ENCODE measurements at places on chromosomes 16 and 17.

- no peak for DNase-seq
Measured at GRCh38 chr17:45146166-45146565, 2.1 kb upstream of the HEXIM1 start.

DNA sequence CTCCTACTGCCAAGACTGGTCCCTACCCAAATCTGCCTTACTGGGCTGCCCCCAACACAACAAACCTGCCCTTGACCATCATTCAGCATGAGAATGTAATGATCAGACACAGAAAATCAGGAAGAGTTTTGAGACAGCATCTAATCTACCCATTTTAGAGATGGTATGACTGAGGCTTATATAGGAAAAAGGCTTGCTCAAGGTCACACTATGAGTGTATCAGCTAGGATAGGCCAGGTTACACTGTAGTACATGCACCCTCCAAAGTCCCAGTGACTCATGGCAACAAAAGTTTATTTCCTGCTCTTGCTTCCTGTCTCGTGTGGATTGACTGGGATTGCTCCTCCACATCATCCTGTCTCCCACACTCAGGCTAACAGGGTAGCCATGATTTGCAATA, 27.9 kb downstream of the NLRC5 start:
- no peak for DNase-seq

DNA sequence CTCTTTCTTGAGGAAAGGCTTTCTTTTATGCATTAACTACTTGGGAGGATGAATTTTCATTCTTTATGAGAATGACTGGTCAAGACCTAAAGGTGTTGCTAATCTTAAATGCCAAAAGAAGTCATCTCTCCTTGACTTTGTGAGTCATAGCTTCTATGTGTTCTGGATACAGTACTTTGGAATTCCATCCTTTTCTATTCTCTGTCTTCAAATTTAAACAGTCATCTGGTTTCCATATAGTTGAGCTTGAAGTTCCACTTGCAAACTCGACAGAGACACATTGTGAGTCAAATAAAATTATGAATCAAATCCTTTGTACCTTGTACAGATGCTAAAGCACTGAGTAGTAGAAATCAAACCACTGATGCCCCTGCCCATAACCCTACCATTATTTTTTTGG, 271.9 kb upstream of the PMFBP1 start:
- DNase-seq, result no peak

GRCh38 chr16:21650521-21650920, 1.9 kb downstream of the IGSF6 start:
- DNase-seq, result no peak

- DNase-seq, result no peak
Measured at GRCh38 chr16:24717411-24717810, 12.0 kb upstream of the TNRC6A start.

DNA sequence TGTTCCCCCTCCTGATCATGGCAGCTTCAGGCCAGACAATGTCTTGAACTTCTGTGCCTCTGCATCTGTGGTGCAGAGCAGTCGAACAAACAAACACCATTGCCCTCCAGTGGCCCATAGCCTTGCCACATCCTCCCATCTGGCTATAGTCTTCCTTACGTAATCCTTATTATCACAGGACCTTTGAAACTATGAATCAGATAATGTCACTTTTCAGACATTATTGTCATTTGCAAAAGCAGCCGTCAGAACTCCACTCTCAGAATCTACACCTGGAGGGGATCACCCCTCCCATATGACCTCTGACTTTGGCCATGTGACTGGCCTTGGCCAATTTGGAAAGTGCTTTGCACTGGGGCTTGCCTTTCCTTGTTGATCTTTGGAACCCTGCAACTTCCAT, 387.3 kb downstream of the MAF start:
- DNase-seq, result no peak

- no peak for DNase-seq
Measured at GRCh38 chr16:75074304-75074793, 42.2 kb downstream of the LDHD start.

- DNase-seq, result no peak
Measured at GRCh38 chr16:56836410-56837230, 28.4 kb upstream of the SLC12A3 start.

- DNase-seq, result no peak
Measured at GRCh38 chr16:66720766-66721165, 24.2 kb upstream of the CMTM4 start.

GRCh38 chr17:80432961-80433550, 18.1 kb downstream of the ENDOV start:
- no peak for DNase-seq

DNA sequence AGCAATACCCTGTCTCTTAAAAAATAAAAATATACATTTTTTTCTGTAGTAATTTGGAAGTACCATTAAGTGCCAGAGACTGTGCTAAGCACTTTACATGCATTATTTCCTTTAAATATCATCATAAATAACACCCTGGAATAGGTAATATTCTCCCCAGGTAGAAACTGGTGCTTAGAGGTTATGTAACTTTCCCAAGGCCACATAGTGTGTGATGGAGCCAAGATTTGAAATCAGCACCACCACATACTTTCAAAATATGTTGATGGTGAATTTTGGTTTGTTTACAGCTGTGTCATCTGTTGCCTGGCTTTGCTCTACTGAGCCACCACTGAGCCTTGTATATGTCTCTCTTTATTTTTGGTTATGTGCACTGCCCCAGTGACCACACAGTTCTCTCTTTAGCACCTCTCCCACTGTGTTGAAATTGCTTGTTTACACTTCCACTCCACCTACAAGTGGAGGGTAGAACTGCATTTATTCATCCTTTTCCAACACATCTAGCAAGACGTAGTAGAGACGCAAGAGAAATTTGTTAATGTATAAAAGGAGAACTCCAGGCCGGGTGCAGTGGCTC, 19.0 kb upstream of the NBR1 start:
- DNase-seq, result no peak

DNA sequence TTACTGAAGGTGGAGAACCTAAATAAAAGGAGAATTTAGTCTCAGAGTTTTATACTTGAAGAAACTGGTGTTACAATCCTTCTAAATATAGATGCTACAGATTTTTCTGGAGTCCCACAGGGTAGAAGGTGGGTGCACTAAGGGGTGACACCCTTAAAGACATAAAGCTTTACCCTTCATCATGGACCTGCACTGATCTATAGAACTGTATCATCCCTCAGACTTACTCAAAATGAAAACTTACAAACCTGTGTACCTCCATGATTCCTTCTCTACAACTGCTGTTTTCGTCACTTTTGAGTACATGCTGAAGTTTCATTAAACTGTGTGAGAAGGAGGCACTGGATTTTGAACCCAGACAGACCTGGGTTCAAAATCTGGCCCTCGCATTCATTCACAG, 169.5 kb upstream of the NOG start:
- no peak for DNase-seq

- no peak for DNase-seq
Measured at GRCh38 chr16:68313116-68313515, 2.3 kb downstream of the PRMT7 start.

GRCh38 chr17:49230636-49231562, at the start of gene PHOSPHO1:
Gene PHOSPHO1 (minus strand): TSS chr17:49230787. CDS start chr17:49226691, 4,096 bp downstream.
- peak; percentile 94 for DNase-seq

GRCh38 chr16:85231959-85232358, 119.7 kb upstream of the CIBAR2 start:
- no peak for DNase-seq

DNA sequence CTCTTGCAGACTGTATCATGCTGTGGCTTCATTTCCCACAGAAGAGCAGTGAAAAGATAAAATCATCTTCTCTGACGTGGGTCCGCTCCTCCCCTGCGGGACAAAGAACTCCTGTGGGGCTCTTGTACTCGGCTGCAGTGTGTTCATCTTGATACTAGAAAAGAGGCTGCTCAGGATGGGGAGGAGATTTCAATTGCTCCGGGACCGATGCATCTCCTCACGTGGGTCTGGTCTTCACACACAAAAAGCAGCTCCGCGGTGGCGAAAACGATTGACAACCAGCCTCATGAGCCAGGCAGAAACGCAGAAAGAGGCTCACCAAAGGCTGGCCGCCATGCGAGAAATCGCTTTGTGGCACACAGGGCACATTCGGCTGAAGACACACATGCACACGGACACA, 14.4 kb upstream of the KCNJ18 start:
- no peak for DNase-seq

- no peak for DNase-seq
Measured at GRCh38 chr17:17445925-17446665, 30.7 kb upstream of the MED9 start.

DNA sequence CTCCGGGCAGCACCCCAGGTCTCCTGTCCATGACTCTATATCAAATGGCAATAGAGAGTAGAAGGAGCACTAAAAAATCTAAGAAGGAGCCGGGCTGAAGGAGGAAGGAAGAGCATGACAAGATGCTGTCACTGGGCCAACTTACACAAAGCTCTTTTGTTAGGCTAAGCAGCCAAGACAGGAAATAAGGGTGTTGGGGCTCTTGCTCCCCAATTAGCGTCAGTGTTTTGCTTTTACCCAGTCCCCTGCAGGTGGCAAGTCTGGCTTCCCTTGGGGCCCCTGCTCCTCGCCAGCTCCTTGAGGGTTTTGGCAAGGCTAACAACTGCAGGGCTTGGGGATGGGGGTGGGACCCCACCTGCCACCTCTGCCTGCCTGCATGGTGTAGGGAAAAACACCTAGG, 120.5 kb downstream of the CCT6B start:
- no peak for DNase-seq

Data from WTC11 (cell line).